H1 (cell line): ENCODE measurements at places on chromosomes 4 and X.

- no peaks in the 10 kb centered on the region for H3K27me3 ChIP-seq
- no peak overlapping the region for H3K27ac ChIP-seq
- DNase-seq, result no peak
- no peak overlapping the region for H3K4me3 ChIP-seq
- H3K36me3 ChIP-seq, result no peaks in the 10 kb centered on the region
- no peaks in the 10 kb centered on the region for H3K4me1 ChIP-seq
Observed at GRCh38 chr4:10623862-10624261, 60.7 kb downstream of the CLNK start.

DNA sequence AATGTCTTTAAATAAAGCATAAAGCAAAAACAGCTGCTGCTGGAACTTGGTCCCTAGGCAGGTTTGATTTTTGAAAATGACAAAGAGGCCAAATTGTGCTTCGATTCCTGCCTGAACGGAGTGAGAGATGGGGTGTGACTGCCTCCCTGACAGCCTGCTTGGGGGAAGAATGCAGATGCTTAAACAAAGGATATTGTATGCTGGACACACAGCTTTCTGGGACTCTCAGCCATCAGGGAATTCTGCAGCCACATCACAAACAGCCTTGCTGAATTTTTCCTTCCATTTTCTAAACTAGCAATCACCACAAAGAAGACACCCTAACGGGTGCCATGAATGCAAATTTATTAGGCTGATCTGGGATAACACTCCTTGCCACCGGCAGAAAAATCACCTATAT lies 83.9 kb upstream of the CPEB2 start:
- no peaks in the 10 kb centered on the region for H3K36me3 ChIP-seq
- DNase-seq, result no peak
- H3K27ac ChIP-seq, result no peak overlapping the region
- H3K27me3 ChIP-seq, result no peaks in the 10 kb centered on the region
- H3K4me3 ChIP-seq, result no peak overlapping the region

GRCh38 chr4:26162101-26162500 lies 158.7 kb upstream of the RBPJ start:
- no peak for DNase-seq
- H3K36me3 ChIP-seq, result no peaks in the 10 kb centered on the region
- H3K27me3 ChIP-seq, result no peaks in the 10 kb centered on the region
- no peaks in the 10 kb centered on the region for H3K4me1 ChIP-seq
- no peak overlapping the region for H3K27ac ChIP-seq

- H3K27ac ChIP-seq, result no peak overlapping the region
- no peak for DNase-seq
- no peaks in the 10 kb centered on the region for H3K36me3 ChIP-seq
- H3K4me3 ChIP-seq, result no peak overlapping the region
Observed at GRCh38 chr4:123077330-123077729, 154.9 kb upstream of the NUDT6 start.

DNA sequence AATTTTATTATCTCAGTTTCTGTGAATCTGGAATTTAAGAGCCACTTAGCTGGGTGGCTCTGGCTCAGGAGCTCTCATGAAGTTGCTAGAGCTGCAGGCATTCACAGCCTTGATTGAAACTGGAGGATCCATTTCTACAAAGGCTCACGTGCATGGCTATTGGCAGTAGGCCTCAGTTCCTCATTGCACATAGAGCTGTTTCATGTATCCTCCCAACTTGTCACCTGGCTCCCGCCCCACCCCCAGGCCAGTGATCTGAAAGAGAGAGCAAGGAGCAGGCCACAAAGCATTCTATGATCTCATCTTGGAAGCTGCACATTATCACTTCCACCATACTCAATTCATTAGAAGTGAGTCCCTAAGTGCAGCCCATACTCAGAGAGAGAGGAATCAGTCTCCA lies 18.5 kb upstream of the AP1AR start:
- no peak overlapping the region for H3K27ac ChIP-seq
- H3K27me3 ChIP-seq, result no peaks in the 10 kb centered on the region
- no peak overlapping the region for H3K4me3 ChIP-seq
- no peaks in the 10 kb centered on the region for H3K36me3 ChIP-seq
- H3K4me1 ChIP-seq, result no peaks in the 10 kb centered on the region
